ELR (cell line): ENCODE measurements at places on chromosomes 6 and 20.

- DNase-seq: no peak
These were observed 19.3 kb downstream of the ZNF334 start for GRCh38 chr20:46494077-46494476.

DNA sequence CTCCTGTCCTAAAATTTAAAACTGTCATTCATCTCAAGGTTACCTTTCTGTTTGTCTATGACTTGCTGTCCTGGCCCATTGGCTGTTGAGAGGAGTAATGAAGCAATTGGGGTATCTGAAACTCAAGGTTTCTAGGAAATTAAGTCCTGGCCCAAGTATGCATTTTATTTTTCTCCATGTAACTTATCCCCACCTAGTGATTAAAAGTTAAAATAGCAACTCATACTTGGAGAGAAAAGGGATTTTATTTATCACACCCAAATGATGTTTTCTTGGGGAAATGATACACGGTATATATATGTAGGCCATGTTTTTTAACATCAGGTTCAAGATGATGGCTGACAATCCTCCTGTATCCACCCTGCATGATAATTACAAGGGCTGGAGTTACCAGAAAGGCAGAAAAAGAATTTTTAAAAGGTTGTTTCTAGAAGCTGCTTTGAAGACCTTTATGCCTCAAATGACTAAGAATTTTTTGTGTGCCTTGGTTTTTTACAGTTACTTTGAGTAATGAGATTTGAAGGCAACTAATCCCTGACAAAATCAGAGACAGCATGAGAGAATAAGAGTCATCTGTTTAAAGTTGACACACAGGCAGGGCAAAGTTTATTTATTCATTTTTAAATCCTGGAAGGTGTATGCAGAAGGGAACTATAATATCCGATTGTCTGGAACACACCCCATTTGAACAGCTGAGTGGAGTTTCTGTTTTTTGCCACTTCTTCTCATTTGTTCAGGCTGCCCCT lies 28.9 kb upstream of the C6orf58 start:
- DNase-seq: peak; percentile 46

GRCh38 chr6:144809120-144809519 lies 524.0 kb downstream of the UTRN start:
- DNase-seq: peak; percentile 81

GRCh38 chr20:31517373-31517772 lies 3.1 kb downstream of the HM13 start:
- DNase-seq: peak; percentile 78

- DNase-seq: no peak
These were observed 112.2 kb upstream of the PREP start for GRCh38 chr6:105515054-105515453.

- peak; percentile 66 for DNase-seq
These were observed 11.5 kb downstream of the ITPR3 start for GRCh38 chr6:33632558-33633039.

- no peak for DNase-seq
These were observed 18.7 kb downstream of the ZNF451 start for GRCh38 chr6:57108691-57109090.

- DNase-seq: peak; percentile 87
These were observed at the start of gene SYNJ2 for GRCh38 chr6:157981395-157982101. TSS of gene SYNJ2 (plus strand) at chr6:157981863. CDS start at chr6:157981962, 99 bp downstream.

DNA sequence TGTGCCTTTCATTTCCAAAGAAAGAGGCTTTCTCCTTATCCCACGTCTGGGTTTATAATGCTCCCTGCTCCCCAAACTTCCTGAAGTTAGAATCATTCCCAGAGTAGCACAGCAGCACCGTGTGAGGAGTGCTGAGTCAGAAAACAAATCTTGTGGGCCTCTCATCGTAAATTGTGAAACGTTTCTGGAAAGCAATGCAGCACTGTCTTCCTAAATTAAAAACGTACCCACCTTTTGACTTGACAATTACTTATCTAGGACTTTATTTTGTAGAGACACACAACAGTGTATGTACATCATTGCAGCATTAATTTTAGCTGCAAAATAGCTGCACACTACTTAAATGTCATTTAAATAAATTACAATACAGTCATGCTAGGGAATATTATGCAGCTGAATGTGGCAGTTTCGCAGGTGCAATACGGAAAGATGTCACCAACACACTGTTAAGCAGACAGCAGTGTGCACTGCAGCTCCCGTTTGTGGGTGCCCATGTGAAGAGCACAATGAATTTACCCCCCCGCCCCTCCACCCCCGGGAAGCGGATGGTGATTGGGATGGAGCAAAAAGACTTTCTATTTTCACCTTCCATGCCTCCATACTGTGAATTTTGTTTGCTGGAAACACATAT lies 30.8 kb downstream of the RRBP1 start:
- no peak for DNase-seq

- DNase-seq: no peak
These were observed 265.2 kb downstream of the CD83 start for GRCh38 chr6:14382678-14383236.

GRCh38 chr6:85077098-85077497 lies 312.7 kb upstream of the TBX18 start:
- DNase-seq: no peak

- no peak for DNase-seq
These were observed 195.3 kb downstream of the SYNE1 start for GRCh38 chr6:152441902-152442301.

GRCh38 chr20:6101346-6101745 lies 21.5 kb downstream of the FERMT1 start:
- no peak for DNase-seq

DNA sequence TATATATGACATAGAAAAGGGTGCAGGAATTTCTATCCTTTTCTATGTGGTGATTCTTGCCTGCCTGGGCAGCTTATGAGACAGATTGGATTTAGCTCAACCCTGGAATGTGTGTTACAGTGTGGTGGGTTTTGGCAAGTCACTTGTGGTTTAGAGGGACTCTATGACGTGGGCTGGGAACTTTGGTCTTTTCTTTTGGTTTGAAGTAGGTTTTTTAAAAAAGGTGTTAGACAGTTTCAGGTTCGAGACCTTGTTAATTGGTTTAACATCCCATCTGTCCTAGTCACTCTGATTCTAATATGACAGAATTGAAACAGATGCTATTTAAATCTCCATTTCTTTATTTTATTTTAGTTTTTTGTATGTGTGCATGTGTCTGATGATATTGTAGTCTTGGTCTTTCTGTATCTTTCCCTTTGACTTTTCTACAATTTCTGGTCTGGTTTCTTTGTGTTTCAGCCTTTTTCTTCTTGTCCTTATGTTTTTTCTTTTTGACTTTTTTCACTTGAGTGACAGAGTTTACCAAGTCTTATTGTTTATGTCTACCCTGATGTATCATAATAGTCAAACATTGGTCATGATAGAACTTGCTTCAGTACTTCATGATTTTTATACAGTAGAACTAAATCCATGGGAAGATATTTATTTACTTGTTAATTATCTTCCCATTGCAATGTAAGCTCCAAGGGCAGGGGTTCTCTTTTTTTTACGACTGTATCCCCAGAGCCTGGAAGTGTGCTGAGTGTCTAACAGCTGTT lies 174.3 kb downstream of the CDKAL1 start:
- no peak for DNase-seq

- DNase-seq: no peak
These were observed 379.6 kb downstream of the COL12A1 start for GRCh38 chr6:74826263-74826662.

DNA sequence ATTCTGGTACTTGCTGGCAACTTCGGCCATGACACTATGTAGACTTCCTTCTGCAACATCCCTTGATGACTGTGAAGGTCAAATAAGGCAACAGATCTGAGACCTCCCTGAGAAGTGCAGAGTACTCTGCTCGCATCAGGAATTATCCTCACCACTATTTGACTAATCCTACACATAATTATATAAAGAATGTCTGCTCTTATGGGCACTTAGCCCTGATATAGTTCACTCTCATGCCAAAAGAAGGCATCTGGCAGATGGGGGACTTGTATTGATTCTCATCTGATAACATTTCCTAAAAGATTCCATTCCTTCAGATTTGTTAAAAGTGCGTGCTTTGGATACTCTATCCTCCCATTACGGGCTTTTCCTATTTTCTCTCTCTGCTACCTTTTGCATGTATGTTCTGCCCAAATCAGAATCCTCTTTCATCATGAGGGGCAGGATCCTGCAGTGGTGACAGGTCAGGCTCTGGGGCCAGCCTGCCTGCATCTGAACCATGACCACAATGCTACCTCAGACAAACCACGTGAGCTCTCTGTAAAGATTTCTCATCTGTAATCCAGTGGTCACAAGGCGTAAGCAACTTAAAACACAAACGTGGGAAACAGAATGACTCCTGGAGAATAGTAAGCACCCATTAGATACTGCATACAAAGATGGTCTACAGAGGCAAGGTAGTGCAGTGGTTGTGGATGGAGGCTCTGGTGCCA lies 134.0 kb downstream of the GJA10 start:
- no peak for DNase-seq

- no peak for DNase-seq
These were observed 301.3 kb downstream of the ZNF217 start for GRCh38 chr20:53292347-53292746.

GRCh38 chr20:45115829-45116228 lies 855 bp upstream of the WFDC5 start:
- DNase-seq: no peak

GRCh38 chr20:22946596-22946995 lies 88.5 kb upstream of the SSTR4 start:
- DNase-seq: no peak

DNA sequence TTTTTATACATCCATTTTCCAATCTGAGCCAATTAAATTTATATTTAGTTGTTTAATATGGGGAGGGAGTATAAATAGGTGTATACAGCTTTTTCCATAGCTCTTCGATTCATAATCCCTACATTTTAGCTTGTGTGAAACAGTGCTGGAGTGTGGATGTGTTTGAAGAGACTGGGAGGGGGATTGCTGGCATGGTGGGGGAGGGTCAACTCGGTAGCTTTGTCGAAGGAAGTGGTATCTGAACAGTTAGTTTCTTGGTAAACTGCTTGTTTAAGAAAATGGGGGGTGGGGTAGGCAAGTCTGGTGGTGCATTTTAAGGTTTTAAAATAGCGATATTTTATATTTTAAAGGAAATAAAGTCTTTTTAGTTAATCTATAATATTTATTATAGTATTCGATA lies 1.4 kb upstream of the LIN28B start:
- no peak for DNase-seq

DNA sequence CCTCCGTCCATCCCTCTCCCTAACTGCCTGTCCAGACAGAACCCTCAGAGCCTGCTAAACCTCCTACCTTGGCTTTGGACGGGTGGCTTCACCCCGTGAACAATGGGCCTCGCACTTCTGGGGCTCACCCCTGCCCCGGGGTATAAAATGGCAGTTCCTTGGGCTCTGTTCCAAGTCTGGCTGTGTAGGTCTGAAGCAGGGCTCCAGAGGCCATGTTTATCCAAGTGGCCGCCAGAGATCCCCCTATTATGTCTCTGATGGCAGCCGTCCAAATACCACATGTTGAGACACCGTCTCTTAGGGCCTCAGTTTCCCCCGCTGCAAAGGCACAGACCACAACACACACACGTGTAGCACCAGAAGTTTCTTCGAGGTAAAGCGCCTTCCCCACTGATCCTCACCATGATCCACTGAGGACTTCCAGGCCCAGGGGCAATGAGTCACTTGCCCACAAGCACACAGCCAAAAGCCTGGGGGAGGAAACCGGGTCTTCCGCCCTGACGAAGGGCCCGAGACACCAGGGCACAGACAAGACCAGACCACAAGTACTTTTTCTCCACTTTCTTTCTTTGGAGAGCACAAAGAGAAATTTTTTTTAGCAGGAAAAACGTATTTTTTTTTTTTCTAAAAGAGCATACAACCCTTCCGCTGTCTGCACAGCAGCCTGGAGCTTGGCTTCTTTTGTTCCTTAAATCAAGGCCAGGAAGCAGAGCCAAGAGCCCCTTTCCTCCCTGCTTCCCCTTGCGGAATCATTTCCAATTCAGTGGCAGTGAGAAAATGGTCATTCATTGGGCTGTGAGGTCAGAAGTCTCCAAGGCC lies 11.8 kb downstream of the CPNE5 start:
- peak; percentile 92 for DNase-seq

GRCh38 chr20:53579581-53580375 lies 13.9 kb downstream of the ZNF217 start:
- peak; percentile 92 for DNase-seq

GRCh38 chr6:47071681-47072080 lies 29.5 kb upstream of the ADGRF1 start:
- DNase-seq: no peak

DNA sequence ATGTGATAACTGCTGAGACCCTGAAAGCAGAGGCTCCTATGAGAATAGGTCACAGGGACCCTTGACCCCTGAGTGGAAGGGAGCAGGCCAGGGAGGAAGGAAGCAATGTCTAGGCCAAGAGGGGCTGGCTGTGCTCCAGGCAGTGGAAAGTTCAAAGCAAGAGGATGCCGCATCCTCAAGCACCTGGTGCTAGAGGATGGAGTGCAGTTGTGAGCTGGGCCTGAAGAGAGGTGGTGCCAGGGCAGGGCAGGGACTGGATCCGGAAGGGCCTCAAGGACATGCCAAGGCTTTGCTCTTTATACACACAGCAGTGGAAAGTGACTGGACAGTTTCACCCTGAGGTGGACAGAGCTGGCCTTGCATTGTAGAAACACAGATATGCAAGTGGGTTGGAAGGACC lies 97.0 kb downstream of the SLC22A3 start:
- DNase-seq: no peak

- DNase-seq: no peak
These were observed 714 bp downstream of the AIF1 start for GRCh38 chr6:31615748-31616147.

DNA sequence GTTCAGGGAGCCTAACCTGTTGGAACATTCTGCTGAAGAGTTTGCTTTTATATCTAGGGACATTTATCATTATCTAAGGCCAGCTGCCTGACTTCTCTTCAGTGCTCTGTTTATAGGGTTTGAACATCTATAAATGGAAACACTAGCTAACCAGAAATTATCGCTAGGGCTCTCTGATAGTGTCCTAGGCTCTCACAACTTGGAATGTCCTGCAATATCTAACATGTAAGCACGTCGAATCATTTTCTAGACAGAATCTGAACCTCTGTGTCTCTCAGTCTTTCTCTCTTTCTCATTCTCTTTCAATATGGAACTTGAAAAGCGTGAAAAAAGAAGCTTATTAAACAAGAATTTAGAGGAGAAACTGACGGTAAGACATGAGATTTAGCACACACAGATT lies 92.5 kb upstream of the MLIP start:
- DNase-seq: no peak
